ENCODE measurements at places on chromosomes 7 and 10.

DNA sequence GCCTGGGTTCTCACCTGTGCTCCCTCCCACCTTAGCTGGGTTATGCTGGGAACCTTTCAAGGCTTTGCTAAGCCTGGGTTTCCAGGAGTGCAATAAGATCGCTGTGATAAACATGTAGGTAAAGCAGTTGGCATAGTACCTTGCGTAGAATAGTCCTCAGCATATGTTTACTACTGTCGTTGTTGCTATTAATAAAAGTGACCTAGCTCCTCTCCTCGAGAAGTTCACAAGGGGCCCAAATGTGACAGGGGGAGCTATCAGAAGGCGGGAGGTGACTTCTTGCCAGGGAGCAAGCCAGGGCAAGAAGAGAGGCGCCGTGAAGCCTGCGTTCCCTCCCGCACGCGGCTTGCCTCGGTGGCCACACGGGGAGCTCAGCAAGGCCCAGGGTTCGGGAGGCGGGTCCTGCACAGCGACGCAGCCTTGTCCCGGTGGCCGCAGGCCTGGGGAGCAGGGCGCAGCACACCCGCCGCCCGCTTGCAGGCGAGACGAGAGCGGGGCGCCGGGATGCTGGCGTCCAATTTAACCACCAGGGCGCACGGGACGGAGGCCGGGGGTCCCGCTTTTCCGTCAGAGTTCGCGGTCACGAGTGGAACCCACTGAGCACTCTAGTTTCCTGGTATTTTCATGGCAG is 106.2 kb downstream of the SNX10 start:
- peaks cover 7% of the 10 kb centered on the region for H3K4me1 ChIP-seq
- peak overlapping the region; percentile 80 for H3K4me3 ChIP-seq
- H3K27ac ChIP-seq, result no peak overlapping the region
- no peaks in the 10 kb centered on the region for H3K27me3 ChIP-seq
- DNase-seq, result peak; percentile 63

GRCh38 chr7:132187391-132187790 is 388.9 kb downstream of the PLXNA4 start:
- no peak for DNase-seq
- no peaks in the 10 kb centered on the region for H3K36me3 ChIP-seq
- H3K27ac ChIP-seq, result no peak overlapping the region
- no peak overlapping the region for H3K4me3 ChIP-seq
- H3K4me1 ChIP-seq, result no peaks in the 10 kb centered on the region
- H3K27me3 ChIP-seq, result no peaks in the 10 kb centered on the region

GRCh38 chr10:129021594-129022304 is 445.3 kb upstream of the MGMT start:
- DNase-seq, result no peak
- no peaks in the 10 kb centered on the region for H3K36me3 ChIP-seq
- no peak overlapping the region for H3K4me3 ChIP-seq
- H3K4me1 ChIP-seq, result no peaks in the 10 kb centered on the region
- H3K27ac ChIP-seq, result peak overlapping the region; percentile 9

DNA sequence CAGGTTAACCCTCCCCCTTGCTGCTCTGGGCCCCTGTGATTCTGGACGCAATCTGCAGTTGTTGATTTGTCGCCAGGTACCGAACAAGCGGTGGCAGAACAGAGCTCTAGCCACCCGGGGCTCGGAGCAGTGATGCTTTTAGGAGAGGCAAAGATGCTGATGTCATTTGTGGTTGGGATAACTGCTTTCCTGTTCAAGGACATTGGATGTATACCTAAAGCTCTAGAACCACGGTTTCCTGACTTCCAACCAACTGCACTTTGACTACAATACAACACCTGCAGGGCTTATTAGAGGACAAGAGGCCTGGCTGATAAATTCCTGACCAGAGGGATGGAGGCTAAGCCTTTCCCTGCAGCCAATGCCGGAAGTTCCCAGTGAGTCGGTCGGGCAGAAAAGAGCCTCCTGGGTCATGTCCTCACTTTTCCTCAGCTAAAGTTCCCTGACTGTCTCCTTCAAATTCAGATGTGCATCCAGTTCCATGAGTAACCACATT is 6.5 kb upstream of the RBM20 start:
- H3K36me3 ChIP-seq, result no peaks in the 10 kb centered on the region
- no peaks in the 10 kb centered on the region for H3K4me1 ChIP-seq
- no peak overlapping the region for H3K27ac ChIP-seq
- no peak for DNase-seq
- H3K4me3 ChIP-seq, result no peak overlapping the region

DNA sequence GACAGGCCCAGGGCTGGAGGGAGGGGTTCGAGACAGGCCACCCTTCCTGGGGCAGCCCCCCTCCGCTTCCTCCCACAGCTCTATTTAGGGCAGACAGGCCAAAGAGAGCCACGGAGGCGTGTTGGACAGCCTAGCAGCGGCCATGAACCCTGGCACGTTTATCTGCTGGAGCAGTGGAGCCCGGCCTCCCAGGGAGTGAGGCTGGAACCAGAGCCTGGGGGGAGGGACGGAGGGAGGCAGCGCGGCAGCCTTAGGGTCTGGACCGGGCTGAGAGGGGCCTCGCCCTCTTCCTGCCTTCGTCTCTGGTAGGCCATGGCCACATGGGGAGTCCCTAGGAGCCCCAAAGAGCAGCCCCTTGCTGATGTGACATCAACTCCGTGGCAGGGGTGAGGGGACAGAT is 17.1 kb downstream of the UNCX start:
- H3K4me3 ChIP-seq, result no peak overlapping the region
- H3K36me3 ChIP-seq, result no peaks in the 10 kb centered on the region
- no peaks in the 10 kb centered on the region for H3K4me1 ChIP-seq
- H3K27ac ChIP-seq, result no peak overlapping the region

DNA sequence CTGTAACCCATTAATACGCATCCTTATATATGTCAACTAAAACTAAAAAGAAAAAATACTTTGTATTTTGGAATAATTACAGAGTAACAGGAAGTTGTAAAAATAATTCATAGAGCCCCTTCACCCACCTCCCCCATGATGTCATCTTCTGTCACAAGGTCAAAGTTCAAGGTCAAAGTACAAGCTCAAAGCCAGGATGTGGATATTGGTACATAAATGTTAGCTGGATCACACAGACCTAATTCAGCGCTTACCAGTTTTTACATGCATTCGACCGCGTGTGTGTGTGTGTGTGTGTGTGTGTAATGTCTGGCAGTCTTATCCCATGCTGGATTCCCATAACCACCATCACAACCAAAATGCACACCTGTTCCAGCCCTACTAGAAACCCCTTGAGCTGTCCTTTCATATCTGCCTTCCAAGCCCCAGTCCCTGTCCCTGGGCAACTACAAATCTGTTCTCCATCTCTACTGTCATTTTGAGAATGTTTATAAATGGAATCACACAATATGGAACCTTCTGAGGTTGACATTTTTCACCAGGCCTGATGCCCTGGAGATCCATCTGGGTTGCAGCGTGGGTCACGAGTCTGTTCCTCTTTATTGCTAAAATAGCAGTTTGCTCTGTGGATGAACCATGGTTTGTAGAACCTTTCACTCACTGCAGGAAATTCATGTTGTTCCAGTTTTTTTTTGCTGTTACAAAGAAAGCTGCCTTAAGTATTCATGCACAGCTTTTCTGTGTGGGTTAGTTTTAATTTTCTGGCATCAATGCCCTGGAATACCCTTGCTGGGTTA is 153.6 kb upstream of the PITRM1 start:
- H3K36me3 ChIP-seq, result no peaks in the 10 kb centered on the region
- H3K4me1 ChIP-seq, result no peaks in the 10 kb centered on the region
- no peak overlapping the region for H3K4me3 ChIP-seq
- H3K27ac ChIP-seq, result no peak overlapping the region

DNA sequence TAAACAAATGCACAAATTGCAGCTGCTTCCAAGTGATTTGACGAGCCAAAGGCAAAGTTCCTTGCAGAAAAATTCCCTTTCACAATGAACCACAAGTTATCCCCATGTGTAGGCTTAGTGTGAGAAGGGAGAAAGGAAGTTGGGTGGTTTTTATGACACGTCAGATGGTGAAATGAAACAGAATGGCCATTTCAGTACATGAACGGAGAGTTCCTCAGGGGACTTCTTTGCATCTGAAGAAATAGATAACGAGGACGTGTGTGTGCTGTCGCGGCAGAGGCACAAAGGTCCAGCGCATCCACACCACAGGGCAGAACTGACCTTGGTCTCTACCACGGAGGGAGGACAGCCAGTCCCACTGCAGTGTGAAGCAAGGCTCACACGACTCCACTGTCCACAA is 135.9 kb downstream of the PAXIP1 start:
- no peaks in the 10 kb centered on the region for H3K36me3 ChIP-seq
- no peak overlapping the region for H3K27ac ChIP-seq
- H3K27me3 ChIP-seq, result no peaks in the 10 kb centered on the region
- peaks cover 8% of the 10 kb centered on the region for H3K4me1 ChIP-seq
- H3K4me3 ChIP-seq, result no peak overlapping the region

- no peak overlapping the region for H3K27ac ChIP-seq
- H3K4me3 ChIP-seq, result peak overlapping the region; percentile 40
- peak; percentile 60 for DNase-seq
- H3K36me3 ChIP-seq, result no peaks in the 10 kb centered on the region
Measured at GRCh38 chr10:68406111-68406814, 814 bp downstream of the RUFY2 start.

DNA sequence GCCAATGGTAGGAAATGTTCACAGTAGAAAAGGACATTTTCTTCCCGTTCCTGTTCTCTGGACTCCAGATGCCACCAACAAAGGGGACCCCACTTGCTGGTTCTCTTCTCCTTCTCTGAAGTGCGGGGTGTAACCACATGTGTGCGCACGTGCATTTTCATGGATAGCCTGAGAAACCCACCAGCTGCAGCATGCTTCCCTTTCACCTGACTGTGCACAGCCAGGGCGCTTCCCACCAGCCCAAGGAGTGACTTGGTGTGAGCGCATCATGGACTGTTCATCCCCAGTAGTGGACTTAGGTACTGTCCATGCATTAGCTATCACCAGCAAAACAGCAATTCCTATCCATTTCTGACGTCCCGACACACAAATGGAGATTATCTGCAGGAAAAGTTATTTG is 29.6 kb upstream of the DPYSL4 start:
- no peak for DNase-seq
- no peak overlapping the region for H3K27ac ChIP-seq

GRCh38 chr10:23435378-23435777 is 3.5 kb upstream of the OTUD1 start:
- H3K4me3 ChIP-seq, result no peak overlapping the region
- DNase-seq, result no peak
- no peaks in the 10 kb centered on the region for H3K27me3 ChIP-seq

DNA sequence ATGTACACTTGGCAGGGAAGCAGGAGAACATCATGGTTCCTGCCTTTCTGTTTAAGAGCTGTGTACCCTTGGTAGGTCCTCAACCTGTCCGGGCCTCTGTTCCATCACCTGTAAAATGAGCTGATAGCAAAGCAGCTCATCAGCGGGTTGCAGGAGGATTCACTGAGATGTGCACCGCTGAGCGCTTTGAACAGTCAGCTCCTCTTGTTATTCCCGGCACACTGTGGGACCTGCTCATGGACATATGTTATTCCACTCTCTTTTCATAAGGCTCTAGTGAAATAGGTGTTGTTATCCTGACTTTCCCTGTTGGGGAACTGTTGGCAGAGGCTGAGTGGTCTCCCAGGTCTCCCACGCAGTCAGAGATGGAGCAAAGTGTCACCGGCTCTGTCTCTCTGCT is 497.5 kb upstream of the ZMIZ1 start:
- no peaks in the 10 kb centered on the region for H3K27me3 ChIP-seq
- no peaks in the 10 kb centered on the region for H3K4me1 ChIP-seq

DNA sequence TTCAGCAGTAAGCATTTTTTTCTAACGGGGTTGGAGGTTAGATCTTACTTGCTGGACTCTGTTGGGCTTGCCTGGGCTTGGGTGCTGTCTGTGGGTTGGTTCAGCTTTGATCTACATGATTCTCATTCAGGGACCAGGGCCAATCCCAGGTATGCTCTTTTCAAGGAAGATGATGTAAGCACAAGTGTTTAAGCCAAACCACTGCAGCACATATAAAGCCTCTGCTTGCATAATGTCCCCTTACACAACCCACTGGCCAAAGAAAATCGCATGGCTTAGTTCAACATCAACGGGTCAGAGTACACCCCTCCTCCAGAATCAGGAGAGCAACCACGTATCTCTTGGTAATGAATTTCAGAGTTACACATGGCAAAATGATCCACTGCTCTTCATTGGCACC is 83.9 kb downstream of the DNAJB9 start:
- no peaks in the 10 kb centered on the region for H3K36me3 ChIP-seq
- no peaks in the 10 kb centered on the region for H3K4me1 ChIP-seq

- no peaks in the 10 kb centered on the region for H3K4me1 ChIP-seq
- H3K36me3 ChIP-seq, result no peaks in the 10 kb centered on the region
- no peaks in the 10 kb centered on the region for H3K27me3 ChIP-seq
- H3K4me3 ChIP-seq, result no peak overlapping the region
Measured at GRCh38 chr7:71312755-71313490, 181.0 kb downstream of the GALNT17 start.

GRCh38 chr10:13873196-13873595 is 286.4 kb downstream of the PRPF18 start:
- no peak for DNase-seq
- H3K27me3 ChIP-seq, result no peaks in the 10 kb centered on the region
- no peak overlapping the region for H3K4me3 ChIP-seq
- no peaks in the 10 kb centered on the region for H3K36me3 ChIP-seq
- H3K4me1 ChIP-seq, result no peaks in the 10 kb centered on the region

DNA sequence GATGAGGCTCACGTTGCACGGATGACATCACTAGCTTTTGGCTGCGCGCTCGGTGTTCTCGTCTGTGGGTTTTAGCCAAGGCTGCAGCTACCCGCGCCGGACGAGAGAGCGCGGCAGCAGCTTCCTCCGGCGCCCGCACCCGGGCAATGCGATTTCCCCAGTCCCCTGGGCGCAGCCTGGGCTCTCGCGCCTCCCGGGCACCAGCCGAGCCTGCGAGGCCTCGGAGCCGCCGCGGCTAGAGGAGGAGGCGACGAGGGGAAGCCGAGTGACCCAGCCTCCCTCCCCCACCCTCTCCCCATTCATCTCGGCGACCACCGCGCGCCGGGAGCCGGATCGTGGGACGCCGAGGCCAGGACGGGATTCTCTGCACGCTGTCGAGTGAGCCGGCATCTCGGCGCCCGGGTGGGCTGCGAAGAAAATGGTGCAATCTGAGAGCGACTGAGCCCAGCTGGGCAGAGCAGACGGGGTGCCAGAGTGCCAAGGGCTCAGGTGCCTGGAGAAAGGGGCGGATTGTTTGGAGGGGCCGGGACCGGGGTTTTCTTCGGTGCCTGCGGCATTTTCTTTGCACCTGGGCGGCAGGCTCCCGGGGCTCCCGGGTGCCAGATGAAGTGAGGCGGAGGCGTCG is 1.2 kb upstream of the TMEM178B start:
- peak overlapping the region; percentile 54 for H3K27ac ChIP-seq
- DNase-seq, result peak; percentile 77
- peak overlapping the region; percentile 57 for H3K4me3 ChIP-seq
- H3K36me3 ChIP-seq, result no peaks in the 10 kb centered on the region
- peaks cover 6% of the 10 kb centered on the region for H3K4me1 ChIP-seq
- peaks cover 7% of the 10 kb centered on the region for H3K27me3 ChIP-seq

All from adrenal gland (tissue), 19 donors.